Midbrain (tissue), 1 donor: ENCODE measurements at places on chromosomes 12 and 14.
A peak's percentile ranks its signal among the peaks of the same experiment; 100 is the strongest.

- DNase-seq, result no peak
These were observed 31.0 kb upstream of the RD3L start for GRCh38 chr14:103973354-103973753.

GRCh38 chr12:29545102-29545467 is 47.6 kb upstream of the OVCH1 start:
- no peak for DNase-seq

DNA sequence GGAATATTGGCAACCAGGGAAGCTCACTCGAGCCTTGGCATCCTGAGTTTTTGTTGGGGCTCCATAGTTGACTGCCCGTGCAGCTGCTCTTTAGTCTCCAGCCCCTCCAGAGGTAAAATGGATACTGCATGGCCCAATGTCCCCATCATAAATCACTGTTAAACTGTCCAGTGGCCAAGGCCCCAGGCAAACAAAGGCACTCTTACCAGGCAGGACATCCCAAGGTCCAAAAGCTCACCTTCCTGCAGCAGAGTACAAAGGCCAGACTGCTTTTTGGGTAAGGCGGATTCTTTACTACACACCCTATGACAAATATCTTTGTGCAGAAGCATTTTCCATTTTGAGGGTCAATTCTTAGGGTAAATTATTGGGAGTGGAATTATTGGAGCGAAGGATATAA is 81.1 kb downstream of the GPATCH2L start:
- DNase-seq, result no peak

DNA sequence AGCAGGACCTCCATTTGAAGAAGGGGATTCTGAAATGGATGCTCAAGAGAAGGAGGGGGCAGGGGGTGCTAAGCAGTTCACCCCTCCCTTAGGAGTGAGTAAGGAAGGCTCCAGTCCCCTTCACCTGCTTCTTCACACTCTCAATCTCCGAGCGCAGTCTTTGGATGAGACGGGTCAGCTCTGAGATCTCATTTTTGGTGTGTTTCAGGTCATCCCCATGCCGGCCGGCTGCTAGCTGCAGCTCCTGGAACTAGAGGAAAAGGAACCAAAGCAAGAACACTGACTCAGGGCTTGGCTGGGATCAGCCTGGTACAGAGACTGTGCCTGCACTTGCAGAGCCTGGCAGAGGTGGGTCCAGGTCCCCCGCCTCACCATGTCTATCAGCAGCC is 7.3 kb downstream of the KRT73 start:
- DNase-seq, result no peak

- DNase-seq, result no peak
These were observed 996 bp downstream of the SSPN start for GRCh38 chr12:26196421-26196716.

GRCh38 chr14:78141590-78141989 is 28.6 kb upstream of the NRXN3 start:
- DNase-seq, result no peak

DNA sequence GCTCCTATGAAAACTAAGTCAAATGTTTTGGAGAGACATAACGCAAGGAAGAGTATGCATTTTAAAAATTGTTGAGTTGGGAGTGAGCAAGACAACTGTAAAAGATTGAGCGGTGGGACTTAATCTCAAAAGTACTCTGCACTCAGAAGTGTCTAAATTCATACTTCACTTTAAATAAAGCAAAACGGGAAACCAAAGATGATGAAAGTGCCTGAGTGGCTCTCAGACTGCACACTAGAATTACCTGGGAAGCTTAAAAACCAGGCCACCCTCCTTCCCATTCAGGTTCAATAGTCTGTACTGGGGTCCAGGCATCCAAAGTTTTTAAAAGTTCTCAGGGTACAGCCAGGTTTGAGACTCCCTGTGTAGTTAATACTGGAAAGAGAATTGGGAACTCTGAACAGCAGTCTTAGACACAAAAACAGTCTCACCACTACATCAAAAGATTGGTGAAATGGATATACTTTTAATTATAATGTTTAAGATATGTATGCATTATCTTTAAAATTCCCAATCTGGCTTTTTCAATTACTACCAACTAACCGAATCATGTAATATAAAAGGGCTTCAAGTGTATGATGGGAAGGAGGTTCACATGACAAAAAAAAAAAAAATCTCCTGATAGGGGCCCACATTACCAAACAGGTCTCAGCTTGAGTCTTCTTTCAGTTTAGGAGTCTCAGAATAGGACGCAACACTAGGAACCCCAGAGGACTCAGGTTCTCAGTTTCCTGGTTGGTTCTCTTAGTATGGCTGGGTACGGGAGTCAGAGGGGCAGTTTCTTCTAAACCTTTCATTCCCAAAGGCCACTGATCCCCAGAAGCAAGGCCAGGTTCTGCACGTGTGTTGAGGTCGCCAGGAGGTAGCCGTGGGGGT is 1.0 kb downstream of the HOMEZ start:
- peak; percentile 38 for DNase-seq

DNA sequence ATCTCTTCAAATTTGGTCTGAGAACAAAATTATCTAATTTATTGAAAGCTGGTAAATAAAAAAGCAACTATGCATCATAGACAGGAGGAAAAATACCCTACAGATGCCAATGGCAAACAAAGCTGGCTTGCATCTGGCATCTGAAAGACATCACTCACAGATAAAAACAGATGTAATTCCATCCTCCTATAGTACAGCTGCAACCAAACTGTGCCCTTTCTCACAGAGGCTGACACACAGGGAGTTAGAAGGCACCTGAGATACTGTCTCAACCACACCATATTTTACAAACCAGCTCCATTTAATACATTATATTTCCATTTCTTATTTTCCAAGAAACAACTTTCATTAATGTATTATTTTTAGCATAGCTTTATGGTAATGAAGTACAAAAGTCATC is 39.4 kb downstream of the DUSP16 start:
- no peak for DNase-seq

DNA sequence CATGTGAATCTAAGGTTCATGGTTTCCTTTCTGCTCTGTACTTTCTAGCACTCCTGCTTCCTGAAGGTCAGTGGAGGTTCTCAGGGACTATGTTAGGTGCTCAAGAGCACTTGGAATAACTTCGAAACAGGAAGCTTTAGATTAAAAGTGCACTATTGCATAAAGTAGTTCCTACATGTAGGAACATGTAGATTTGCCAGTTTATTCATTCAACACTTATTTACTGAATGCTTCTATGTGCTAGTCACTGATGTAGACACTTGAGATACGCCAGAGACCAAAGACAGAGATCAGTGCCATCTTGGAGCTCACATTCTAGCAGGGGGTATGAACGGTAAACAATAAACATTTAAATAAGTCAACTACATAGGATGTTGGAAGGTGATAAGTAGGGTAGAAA is 87.7 kb downstream of the DHRS2 start:
- DNase-seq, result no peak

GRCh38 chr12:40733871-40734270 is 41.6 kb downstream of the CNTN1 start:
- no peak for DNase-seq

DNA sequence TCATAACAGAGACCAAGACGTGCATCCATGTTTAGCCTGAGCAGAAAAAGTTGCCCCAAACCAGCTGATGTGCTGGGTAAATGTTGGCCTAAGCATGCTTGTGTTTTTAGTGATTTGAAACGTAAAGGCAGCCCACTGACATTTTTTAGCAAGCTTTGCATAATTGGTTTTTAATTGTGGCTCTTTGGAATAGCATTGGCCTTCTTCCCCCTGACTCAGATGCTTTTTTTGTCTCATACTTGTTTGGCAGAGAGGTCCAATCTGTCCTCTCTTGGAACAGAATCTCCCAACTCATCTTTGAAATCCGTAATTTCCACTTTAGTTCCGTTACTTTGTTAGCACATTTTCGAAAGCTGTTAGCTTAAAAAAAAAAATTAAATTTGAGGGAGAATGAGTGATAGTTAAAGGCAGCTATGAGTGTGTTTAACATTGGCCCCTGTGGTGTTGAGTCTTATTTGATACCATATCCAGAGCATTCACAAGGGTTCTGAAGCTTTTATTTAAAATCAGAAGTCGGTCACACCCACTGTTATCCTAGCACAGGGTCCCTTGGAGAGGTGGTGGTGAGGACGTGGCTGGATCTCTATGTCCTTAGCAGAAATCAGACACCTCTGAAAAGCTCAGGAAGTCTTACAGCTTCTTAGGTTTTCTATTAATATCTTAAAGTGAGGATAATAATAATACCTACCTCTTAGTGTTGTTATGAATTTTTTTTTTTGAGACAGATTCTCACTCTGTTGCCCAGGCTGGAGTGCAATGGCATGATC is 15.6 kb downstream of the JDP2 start:
- DNase-seq, result no peak

- DNase-seq, result no peak
These were observed 76.1 kb downstream of the STON2 start for GRCh38 chr14:81324011-81324410.

GRCh38 chr12:105595440-105595839 is 264.9 kb downstream of the C12orf75 start:
- no peak for DNase-seq

DNA sequence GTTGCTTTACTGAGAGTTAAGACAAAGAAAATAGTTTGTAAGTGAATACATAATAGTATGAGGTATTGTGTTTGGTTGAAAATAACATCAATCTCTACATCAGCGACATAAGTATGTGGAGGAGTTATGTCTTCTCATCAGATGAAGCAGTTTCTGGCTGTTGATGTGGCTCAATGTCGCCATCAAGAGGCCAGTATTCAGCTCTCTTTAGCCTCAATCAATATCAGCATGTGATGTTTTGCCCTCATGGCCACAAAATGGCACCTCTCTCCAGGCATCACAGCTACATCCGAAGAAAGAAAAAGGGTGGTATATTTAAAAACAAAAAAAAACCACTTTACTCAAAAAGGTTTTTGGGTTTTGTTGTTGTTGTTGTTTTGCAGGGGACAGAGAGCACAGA is 302.3 kb upstream of the TMEM132C start:
- no peak for DNase-seq

DNA sequence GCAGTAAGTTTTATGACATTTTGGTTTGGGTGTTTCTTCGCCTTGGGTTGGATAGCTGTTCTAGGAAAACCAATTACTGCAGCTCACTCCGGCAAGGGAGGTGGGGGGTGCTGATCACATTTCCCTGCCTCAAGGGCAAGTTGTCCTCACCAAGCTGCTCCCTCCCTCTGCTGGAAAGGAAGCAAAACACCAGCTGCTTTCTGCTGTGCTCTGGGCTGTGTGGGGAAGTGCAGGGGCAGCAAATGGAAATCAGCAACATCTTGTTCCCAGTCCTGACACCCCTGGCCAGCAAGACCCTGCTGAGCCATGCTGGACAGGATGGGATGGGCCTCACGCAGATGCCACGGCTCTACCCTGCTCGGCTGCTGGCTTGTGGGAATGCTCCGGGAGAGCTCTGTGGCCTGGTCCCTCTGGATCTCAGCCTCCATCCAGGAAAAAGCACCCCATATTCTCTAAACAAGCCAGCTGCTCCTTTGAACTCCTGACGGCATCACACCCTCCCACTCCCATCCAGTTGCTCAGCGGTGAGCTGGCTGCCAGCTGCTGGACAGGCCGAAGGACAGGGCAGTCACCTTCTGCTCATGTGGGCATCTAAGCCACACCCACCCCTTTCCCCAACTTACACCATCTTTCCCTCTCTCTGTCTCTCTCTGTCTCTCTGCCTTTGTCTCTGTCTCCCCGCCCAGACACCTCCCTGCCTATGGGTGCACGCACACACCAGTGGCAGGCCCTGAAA is 52.4 kb upstream of the EIF5 start:
- DNase-seq, result peak; percentile 13

GRCh38 chr14:30312214-30312613 is 246.7 kb upstream of the G2E3 start:
- DNase-seq, result no peak

- no peak for DNase-seq
These were observed 121.2 kb upstream of the LRIG3 start for GRCh38 chr12:59041241-59042121.

- no peak for DNase-seq
These were observed 225.4 kb downstream of the KLHL28 start for GRCh38 chr14:44736326-44736725.

GRCh38 chr14:102185360-102185759 is 45.7 kb downstream of the WDR20 start:
- peak; percentile 22 for DNase-seq

DNA sequence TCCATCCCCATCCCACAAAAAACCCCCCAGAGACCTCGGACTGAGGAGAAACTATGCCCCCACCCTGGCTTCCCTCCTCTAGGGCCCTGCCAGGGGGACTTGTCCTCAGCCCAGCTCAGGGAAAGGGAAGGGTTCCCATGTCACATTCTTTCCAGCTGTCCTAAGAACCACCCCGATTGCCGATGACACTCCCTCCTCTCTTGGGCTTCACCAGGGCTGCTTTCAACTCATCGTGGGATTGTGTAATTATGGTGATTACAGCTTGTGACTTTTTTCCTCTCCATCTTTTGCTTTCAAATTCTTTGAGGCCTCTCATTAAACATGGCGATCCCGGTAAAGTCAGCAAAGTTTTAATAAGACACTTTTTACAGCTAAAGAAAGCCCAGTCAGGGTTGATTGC is 344.0 kb downstream of the DPF3 start:
- no peak for DNase-seq

- DNase-seq, result no peak
These were observed 156.5 kb upstream of the MYL2 start for GRCh38 chr12:111076611-111077451.

GRCh38 chr12:69739287-69740191 is 879 bp downstream of the RAB3IP start:
- peak; percentile 37 for DNase-seq

GRCh38 chr12:11545484-11546330 is 103.8 kb upstream of the ETV6 start:
- no peak for DNase-seq

DNA sequence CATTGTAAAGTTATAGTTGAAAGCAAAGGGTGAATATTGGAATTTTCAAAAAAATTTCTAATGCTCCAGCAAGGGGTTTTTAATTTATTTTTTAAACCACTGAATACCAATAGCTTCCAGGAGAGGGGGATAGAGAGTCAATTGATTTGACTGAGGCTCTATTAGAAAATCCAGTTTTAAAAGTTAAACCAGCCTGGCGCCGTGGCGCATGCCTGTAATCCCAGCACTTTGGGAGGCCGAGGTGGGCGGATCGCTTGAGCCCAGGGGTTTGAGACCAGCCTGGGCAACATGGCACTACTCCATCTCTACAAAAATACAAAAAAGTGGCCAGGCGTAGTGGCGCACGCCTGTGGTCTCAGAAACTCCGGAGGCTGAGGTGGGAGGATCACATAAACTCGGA is 150.1 kb downstream of the SLC38A4 start:
- peak; percentile 17 for DNase-seq

DNA sequence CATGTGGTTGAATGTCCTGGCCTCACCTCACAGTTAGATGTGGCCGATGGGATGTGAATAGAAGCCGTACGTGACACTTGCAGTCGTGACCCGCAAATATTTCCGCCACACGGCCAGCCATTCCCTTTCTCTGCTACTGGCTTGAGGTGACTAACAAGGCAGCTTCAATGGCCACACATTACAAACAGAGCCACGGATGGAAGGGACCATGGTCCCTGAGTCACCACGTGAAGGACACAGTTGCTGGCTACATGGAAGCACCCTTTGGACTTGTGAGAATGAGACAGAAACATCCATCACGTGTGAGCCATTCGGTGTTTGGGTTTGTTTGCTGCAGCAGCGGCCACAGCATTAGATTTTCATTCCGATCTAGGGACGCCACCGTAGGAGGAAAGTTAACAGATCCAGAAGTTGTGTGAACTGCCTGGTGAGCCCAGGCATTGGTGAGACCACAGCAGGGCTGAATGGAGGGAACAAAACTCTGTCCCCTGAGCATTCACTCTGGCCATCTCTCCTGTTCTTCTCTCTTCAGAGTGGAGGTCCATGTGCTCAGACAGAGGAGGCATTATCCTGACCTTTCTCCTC is 33.5 kb upstream of the ADGRD1 start:
- no peak for DNase-seq

GRCh38 chr12:85191-85666 is 18.7 kb downstream of the IQSEC3 start:
- peak; percentile 36 for DNase-seq
